Activated gamma-delta T cell treated with Interleukin-2 at 50 U/mL for 16 hours (primary cell): ENCODE measurements at places on chromosomes 6 and 20.

DNA sequence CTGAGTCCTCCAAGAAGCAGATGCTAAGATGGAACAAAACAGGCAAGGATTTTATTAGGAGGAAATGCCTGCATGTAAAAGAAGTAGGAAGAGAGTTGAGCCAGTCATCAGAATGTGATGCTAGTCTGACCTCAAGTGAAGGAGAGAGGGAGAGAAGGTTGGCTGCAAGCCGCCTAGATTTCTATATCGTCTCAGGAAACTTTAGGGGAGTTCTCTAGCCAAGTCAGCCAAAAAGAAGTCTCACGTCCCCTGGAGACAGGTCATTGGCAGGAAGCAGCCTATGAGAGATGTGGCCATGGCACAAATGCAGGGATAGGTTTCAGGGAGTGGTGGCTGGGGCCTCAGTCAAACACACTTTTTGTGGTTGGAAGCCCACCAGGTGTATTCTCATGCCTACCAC, 378.0 kb downstream of the CD109 start:
- no peak for DNase-seq

DNA sequence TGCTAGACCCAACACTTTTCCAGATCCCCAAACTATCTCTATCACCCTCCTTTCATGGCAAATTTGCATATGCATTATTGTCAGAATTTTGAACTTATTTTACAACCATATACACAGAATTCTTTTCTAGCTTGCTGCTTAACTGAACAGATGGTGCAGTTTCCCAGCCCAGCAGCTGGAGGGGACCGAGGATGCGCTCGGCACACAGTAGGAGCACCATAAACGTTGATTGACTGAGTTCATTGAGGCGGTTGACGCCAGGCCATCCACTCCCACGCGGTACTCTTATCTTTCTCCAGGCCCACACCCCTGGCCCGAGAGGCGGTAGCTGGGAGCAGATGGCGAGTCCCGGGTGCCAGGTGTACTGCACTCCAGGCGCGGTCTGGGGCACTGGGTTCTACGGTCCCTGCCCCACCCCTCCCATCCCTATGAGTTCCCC, 6.8 kb upstream of the SOX4 start:
- DNase-seq = no peak

- no peak for DNase-seq
Observed at GRCh38 chr6:3196770-3197169, 30.7 kb downstream of the TUBB2B start.

GRCh38 chr6:149410557-149410956, 10.5 kb downstream of the SUMO4 start:
- no peak for DNase-seq

DNA sequence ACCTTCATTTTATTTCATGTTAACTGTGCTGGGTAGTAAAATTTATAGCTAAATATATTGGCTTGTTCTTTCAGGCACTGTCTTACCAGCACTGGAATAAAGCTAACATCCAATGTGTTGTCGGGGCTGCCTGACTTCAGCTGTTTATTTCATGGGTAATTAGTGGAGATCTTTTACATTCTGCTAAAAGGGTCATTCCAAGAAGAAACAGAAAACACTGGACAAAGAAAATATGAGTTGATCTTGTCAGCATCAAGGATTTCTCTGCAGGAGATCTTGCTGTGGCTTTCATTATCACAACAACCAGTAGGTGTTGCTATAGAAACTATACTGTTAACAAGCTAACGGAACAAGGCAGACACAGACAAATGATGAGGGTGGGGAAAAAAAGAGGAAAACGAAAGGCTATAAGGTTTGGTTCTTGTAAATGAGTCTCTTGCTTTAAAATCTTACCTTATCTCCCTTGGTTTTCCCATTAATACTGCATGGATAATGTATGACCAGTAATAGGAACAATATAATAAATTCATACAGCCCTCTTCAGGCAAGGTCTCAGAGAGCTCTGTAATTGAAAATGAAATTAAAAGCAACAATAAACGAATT, 206.8 kb downstream of the SIM1 start:
- DNase-seq = no peak
